ENCODE measurements at places on chromosomes 13 and 19.

DNA sequence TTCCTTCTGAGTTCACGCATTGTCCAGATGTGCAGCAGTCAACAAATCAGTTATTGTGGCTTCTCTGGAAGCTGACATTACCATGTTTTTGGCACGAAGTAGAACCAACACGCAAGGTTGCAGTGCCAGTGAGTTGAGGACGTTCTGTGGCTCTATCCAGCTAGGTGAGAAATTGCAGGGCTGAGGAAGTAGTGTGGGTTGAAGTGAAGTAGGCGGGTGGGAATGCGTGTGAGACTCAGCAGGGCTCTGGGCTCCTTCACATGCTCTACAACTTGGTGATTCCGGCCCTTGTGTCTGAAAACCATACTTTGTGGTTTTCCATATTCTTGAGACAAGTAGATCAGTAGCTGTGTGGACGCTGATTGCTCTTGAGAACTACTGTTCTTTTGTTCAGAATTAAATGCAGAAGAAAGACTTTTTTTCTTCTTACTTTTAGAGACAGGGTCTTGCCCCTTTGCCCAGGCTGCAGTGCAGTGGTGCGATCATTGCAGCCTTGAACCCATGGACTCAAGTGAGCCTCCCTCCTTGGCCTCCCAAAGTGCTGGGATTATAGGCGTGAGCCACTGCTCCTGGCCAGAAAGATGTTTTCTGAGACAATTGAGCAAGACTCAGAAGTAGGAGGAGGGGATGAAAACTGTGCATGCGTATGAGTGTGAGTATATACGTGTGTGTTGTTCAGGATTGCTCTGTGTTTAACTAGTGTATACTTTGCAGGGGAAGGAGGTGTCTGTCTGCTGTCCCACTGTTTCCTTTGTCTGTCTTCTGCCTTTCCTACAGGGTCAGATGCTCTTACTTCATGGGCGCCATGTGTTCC, 46.2 kb downstream of the GATAD2A start:
- no peak for DNase-seq

DNA sequence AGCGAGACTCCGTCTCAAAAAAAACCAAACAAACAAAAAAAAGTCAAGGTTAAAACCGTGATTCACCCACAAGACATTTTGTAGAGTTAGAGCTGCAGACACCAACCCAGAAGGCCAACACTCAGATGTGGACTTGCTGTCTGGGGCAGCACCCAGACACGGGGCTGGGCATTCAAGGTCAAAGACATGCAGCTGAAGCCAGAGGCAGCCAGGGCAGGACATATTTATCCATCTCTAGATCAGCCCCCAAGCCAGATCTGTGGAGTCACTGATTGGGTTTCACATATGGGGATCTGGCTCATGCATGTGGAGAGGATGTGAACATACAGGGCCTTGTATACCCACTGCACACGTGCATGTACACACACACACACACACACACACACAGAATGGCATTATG, 3.6 kb downstream of the KLK15 start:
- no peak for DNase-seq

- no peak for DNase-seq
Observed at GRCh38 chr13:71477735-71478134, 389.3 kb downstream of the DACH1 start.

DNA sequence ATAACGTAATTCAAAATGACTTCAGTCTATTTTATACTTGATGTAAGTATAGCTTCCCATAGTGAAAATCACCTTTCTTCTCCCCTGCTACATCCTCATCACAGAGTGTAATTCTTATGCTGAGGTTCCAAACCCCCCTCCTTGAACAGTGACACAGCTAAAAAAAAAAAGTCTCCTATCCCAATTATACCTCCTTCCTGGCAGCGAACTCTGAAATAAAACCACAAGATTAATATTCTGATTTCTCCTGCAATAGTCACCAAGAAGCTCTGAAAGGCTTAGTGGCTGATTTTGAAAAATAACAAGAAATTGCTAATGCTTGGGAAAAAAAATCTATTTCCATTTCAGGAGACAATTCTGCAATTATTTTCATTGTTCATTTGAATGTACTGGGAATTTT, 36.3 kb downstream of the EFNB2 start:
- DNase-seq: no peak

GRCh38 chr19:3585301-3586126, at the start of gene GIPC3:
Gene GIPC3, plus strand, starts transcription at chr19:3585478. Its CDS starts 120 bp downstream, at chr19:3585598.
- DNase-seq: no peak

DNA sequence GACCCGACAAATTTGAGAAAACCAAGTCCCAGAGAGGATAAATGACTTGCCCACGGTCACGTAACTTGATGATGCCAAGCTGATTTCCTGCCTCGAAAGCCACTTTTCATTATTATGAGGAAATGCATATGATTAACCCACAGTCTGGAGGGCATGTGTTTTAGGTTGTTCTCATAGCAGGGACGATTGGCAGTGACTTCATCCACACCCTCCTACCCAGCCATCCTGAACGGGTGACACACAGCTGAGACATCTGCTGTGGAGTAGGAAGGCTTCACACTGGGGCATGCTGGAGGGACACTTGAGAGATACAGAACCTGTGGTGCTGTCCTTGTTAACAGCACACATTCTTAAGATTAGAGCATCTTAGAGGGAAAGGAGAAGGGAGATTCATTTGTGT, 65.4 kb upstream of the WDFY2 start:
- DNase-seq: peak; percentile 56

DNA sequence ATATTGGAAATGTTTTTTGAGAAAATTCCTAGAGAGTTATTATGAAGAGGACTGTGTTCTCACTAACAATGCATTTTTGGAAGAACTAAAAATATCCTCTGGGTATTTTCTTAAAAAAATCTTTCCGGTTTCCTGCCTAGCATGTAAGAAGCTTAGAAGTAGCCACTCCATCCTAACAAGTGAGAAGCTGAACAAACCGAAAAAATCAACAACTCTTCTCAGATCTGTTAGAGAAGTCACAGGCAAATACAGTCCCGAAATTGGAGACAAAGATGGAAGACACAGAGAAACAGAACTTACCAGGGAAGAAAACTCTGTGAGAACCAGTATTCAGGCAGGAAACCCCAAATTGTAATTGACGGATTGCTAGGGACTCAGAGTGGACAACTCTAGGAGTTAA, 173.0 kb downstream of the KLF12 start:
- no peak for DNase-seq

DNA sequence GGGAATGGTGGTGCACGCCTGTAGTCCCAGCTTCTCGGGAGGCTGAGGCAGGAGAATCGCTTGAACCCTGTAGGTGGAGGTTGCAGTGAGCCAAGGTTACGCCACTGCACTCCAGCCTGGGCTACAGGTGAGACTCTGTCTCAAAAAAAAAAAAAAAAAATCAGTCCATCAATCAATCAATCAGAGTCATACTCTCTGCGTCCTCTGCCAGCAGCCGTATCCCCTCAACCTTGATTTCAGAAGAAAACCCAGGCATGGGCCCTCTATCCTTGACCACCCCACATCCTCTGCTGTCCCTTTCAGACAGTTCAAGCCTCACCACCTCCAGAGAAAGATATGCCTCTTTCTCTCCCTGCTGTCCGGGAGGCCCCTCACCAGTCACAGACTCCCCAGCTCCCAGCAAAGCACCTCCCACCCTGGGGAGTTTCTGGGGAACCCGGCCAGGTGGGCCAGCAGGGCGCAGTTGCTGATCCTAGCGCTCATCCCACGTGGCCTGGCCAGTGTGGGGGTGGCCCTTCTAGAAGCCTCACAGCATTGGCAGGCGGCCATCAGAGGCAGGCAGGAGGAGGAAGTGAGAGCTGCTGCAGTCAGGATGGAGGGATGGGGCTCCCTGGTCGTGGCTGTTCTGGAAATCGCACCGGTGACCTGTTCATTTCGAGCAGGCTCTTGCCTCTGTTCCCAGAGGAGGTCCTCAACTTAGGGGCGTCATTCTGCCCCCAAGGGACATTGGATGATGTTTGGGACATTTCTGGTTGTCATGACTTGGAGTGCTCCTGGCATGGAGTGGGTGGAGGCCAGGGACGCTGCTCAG, 10.2 kb upstream of the JSRP1 start:
- DNase-seq: no peak

DNA sequence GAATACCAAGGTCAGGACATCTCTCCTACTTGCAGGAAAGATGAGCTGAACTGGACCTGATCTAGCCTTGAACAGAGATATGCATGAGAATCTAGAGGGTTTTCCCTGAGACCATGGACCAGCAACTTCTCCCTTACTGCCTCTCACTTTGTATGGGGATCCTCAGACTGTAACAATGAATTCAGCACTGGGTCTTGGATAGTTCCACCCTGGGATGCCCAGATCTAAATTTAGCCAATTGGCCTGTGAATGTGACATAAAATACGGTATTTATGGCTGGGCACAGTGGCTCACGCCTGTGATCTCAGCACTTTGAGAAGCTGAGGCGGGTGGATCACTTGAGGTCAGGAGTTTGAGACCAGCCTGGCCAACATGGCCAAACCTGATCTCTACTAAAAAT, 15.3 kb upstream of the LILRA2 start:
- no peak for DNase-seq

DNA sequence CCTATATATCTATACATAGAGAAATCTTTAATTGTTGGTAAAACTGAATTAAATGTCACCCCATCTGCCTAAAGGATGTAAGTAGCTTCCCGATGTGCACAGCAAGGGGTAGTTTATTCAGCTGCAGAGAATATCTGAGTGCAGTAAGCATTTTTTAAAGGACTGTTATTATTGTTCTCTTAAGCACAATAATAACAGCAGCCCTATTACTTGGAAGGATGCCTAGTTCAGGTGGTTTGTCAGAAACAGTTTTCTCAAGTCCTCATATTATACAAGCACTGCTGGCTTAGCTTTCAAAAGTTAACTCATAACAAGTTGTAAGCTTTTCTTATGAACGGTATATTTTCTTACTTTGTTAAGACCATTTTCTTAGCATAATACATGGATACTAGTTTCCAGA, 142.6 kb downstream of the CRYL1 start:
- no peak for DNase-seq

- DNase-seq: no peak
Observed at GRCh38 chr13:102868366-102868936, 22.6 kb downstream of the ERCC5 start.

Data from NCI-H446 (cell line).